Hematopoietic multipotent progenitor cell treated with erythropoietin and hydrocortisone succinate and interleukin-3 and kit ligand, for 15 days (in vitro differentiated cells): ENCODE measurements at places on chromosomes 7 and 10.
A peak's percentile ranks its signal among the peaks of the same experiment; 100 is the strongest.

- DNase-seq: no peak
Observed at GRCh38 chr7:68321076-68321639, 1277.1 kb upstream of the AUTS2 start.

DNA sequence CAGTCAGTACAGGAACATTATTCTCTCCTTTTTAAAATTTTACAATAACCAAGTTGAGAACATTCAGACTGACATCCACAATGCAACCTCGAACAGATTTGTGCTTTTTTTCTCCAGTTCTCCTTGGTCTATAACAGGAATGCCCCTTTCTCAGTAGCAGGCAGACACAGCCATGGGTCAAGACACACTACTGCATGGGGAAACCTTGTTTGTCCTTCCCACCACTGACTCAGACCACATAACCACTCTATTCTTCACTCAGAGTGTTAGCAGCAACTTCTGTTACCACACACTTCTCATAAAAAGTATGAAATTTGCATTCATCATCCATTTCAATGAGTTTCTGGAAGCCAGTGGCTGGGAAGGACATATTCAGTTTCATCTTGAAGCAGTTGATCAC lies 421.7 kb downstream of the ADRA2A start:
- no peak for DNase-seq

DNA sequence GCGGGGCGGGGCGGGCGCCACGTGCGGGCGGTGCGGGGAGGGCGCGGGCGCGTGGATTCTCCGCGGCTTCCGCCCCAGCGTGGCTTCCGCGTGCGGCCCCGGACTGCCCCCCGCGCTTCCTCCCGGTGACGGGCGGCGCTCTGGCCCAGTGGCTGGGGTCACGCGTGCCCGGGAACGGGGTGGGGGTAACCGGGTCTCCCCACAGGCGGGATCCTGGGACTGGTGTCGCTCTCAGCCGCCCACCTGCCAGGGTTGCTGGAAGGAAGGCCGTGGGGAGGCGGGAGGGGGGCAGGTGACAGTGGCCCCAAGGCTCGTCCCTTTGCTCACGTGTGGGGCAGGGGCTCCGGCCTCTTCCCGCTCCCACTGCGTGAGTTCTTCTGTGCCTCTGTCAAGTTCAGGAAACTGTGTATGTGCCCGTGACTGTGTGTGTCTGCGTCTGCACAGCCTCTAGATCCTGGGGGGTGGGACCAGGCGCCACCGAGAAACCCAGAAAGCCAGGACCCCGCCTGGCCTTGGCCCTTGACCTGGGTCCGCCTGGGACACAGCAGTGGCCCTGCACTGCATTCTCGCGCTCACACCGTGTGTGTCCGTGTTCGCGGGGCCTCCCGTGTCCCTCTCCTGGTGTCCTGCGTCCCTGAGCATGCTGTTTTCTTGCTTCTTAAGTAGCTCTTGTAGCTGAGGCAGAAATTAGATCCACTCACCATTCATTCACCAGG lies 919 bp downstream of the MAFK start:
- DNase-seq: peak; percentile 28

DNA sequence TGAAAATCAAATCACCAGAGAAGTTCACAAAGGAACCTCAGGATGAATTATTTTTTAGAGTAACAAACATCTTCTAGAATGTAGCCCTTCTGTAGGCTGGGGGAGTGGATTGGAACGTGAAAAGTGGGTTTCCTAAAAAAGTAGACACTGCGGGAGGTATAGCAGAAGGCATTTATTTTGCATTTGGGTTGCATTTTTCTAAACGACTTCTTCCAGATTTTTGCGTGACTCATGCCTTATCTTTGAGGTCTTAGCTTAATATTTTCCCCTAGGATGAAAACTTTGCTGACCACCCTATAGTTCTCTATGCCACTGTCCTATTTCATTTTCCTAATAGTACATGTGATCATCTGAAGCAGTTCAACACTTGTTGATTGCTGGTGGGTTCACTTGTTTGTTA lies 112.7 kb upstream of the JCAD start:
- no peak for DNase-seq

DNA sequence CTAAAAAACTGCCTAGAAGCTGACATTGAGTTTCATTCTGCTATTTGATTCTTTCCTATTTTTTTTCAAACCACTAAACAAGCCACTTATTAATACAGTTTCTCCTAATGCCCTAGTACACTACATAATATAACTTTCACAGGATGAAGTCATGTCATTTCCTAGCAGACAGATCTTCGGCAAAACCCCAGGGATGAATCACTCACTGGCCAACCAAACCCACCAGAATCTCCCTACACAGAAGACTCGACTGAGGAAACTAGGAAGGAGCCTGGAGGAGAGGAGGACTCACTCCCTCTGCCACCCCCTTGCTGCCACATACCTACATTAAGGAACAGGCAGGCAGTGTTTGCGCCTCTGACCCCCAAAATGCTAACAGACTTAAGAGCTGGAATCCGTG lies 33.4 kb downstream of the XPNPEP1 start:
- no peak for DNase-seq
